ENCODE measurements at places on chromosomes 3 and 15.

DNA sequence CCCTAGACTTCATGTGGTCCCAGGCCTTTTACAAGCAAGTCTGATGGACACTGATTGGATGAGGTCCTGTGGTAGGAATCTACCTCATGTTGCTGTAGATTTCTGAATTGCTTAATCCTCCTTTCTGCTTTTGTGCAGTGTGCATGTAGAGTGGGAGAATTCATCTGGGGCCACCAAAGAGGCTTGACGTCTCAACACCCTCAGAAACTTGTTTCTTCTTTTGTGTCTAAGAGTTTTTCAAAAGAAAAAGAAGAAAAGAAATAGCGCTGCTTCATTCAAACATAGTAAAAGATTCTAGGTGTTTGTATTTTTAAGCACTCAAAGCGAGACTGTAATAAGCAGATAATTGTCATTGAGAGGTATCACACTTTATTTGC lies 46.2 kb downstream of the NR1D2 start:
- no peak for DNase-seq

- DNase-seq, result no peak
These were observed 264.4 kb upstream of the PROK2 start for GRCh38 chr3:72049300-72049699.

GRCh38 chr3:74027121-74027520 lies 402.4 kb upstream of the PDZRN3 start:
- no peak for DNase-seq

GRCh38 chr3:39141171-39141995 lies 12.0 kb downstream of the CSRNP1 start:
- DNase-seq, result no peak

- no peak for DNase-seq
These were observed 11.7 kb downstream of the MRPS22 start for GRCh38 chr3:139355476-139355875.

- no peak for DNase-seq
These were observed 15.2 kb downstream of the ITPR1 start for GRCh38 chr3:4508048-4508981.

GRCh38 chr3:146247911-146248310 lies 3.0 kb downstream of the PLSCR4 start:
- DNase-seq, result no peak

DNA sequence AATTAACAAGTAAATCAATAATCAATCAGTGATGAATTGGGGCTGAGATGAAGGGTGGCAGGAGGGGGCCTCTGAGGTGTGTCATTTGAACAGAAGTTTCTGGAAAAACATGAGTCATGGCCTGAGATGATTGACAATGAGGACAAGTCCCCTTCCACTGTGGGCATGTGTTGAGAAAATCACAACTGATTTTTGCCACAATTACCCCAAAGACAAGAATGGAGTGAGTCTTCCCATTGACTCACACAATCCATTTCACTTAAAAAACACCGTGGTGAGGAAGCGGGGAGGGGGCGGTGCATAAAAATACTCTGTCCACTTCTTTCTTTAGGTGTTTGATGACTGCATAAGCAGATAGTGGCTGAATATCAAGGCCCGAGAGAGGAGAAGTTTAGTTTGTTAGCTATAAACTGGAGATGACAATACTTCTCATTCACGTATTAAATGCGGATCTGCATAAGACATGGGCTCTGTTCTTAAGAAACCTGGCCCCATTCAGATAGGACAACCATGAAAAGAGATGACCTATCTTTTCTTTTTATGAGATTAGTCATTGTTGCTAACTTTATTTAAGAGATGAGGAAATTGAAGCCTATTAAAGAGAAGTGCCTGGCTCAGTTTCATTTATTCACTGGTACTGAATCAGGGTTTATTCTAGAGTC lies 34.7 kb downstream of the SHC4 start:
- no peak for DNase-seq

DNA sequence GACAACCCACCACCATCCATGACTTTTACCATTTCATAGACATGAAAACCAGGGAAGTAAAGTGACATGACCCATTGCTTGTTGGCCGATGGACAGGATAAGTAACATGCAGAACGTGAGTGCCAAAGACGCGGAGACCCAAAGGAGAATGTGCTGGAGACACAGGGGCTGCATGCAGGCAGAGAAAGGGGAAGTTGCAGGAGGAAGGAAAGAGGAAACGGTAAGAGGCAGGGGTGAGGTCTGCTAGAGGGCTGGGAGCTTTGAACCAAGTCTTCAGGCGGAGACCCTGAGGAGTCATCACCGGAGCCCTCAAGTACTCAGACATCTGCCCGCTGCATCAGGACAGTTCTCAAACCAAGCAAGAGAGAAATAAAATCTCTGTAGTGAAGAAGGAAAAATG lies 34.9 kb downstream of the MAGEF1 start:
- DNase-seq, result no peak

GRCh38 chr3:133124511-133124910 lies 86.3 kb downstream of the TMEM108 start:
- no peak for DNase-seq

DNA sequence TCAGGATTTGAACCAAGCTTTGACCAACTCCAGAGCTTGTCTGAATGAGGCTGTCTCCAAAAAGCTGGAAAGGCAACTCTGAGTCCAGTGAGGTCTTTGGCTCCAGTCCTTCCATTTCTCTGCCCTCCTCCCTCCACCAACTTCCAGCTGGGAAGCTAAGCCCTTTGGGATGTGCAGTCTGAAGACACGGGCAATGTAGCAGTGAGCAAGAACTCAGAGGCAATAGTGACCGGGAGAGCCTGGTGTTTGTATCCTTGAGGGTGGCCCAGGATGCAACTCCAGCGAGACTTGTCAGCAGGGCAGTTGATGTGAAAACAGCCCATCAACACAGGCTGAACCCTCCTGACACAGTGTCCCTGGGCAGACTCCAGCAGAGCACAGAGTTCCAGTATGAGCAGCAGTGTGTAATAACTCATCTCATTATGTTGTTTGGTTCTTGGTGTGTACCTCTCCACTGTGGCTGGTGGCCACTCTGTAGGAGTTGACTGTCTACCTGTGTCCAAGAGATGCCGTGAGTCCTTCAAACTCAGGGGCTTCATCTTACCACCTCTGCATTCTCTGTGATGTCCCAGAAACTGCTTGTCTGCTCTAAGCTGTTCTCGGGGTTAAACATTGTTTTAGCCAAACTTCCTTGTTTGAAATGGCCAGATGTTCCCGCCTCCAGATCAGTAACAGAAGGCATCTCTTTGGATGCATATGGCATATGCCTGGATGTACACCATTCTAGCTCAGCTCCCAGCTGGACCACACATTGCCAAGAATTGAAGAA lies 6.6 kb downstream of the CDCP1 start:
- no peak for DNase-seq

- no peak for DNase-seq
These were observed 27.6 kb downstream of the ZFAND6 start for GRCh38 chr15:80087104-80087503.

DNA sequence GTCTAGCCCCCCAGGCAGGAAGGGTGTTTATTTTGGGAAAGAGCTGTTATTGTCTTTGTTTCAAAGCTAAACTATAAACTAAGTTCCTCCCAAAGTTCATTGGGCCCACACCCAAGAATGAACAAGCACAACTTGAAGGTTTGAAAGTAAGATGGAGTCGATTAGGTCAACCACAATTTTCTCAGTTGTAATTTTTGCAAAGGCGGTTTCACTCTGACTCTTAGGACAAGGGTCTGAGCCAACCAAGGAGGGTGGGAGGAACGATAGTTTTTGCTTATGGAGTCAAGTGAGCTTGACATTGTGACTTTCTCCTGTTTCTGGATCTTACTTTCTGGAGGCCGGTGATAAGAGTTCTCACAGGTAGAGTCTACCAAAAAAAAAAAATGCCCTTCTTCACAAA lies 5.8 kb upstream of the ZNF770 start:
- DNase-seq, result no peak

- DNase-seq, result no peak
These were observed 37.9 kb downstream of the PSTPIP1 start for GRCh38 chr15:77032647-77033416.

DNA sequence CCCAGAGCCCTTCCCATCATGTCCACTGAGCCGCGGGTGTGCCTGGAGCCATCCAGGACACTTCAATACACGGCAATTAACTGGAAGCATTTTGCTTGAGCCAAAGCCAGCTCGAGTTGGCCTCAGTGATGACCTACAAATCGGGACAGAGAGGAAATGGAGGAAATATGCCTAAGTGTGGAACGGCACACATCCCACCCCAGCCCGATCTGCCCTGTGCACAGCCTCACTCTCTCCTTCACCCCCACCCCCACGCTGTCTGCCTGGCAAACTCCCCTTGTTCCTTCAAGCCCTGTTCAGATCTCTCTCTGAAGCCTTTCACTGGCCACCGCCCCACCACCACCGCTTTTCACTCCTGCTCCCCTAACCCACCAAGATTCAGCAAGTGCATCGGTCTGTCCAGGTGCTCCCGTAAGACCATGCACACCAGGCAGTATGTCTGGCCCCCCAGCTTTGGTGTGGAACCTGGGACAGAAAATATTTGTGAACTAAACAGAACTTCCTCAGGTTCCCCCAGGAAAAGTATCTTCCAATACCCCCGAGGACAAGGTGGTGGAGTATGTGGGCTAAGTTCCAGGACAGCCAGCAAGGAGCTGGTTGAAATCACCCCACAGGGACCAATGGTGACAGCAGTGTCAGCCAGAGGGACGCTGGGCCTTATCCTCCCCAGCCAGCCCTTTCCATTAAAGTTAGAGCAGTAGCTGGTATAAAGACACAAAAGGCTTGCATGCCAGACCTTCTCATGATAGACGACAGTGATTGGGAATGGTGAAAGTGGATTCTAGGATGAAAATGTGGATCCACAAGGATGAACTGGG lies 83.7 kb downstream of the VGLL4 start:
- no peak for DNase-seq

DNA sequence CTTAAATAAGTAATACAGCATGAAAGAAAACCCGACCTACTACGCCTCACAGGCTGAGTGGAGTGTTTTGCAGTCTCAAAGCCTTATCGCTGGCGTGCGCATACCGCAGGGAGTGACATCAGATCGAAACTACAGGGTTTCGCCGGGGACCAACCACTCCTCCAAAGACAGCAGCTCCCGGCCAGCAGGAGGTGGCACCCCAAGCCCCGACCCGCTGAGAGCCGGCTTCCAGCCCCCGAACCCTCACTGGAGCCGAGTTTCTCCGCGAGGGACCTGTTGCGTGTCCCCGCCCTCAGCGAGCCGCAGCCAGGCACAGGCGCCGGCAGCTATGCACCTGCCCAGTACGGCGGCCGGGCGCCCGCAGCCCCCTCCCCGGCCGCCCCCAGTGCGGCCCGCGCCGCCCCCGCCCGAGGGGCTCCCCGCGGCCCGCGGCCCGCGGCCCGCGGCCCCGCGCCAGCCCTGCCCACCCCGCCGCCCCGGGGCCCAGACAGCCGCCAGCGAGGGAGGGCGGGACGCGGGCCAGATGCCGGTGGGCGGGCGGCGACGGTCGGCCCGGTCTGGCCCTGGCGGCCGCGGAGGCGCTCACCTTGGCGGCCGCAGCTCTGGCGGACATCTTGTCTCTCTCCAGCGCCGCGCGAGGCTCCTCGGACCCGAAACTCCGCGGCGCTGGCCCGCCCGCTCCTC lies 710 bp downstream of the TJP1 start:
- DNase-seq, result no peak

DNA sequence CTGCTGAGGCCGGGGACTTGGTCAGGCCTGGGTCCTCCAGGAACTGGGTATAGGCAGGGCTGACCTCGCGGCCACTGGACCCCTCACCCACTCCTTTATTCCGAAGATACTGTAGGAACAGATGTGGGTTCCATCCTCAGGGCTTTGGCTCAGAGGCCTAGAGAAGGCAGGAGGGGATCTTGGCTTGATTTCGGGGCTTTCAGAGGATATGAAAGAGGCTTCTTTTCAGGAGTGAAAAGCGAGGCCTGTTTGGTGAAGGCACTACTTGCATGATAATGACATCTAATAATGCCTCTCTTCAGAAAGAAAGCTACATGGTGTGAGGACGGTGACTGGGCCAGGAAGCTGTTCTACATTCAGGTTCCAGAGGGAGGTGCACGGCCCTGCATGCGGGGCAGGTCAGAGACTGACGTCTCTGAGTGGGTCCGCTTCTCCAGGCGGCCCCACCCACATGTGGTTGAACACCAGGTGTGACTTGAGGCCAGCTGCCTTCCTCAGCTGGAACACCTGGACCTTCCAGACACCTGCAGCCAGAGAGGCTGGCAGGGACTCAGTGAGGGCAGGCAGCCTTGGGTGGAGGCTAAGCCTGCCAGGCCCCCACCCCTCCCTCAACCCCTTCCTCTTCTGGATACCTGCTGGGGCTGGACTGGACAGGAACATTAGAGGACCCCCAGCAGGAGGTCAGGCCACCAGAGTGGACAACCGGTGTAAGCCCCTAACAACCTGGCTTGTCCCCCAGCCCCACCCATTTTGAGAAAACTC lies 31.1 kb upstream of the HHATL start:
- no peak for DNase-seq

DNA sequence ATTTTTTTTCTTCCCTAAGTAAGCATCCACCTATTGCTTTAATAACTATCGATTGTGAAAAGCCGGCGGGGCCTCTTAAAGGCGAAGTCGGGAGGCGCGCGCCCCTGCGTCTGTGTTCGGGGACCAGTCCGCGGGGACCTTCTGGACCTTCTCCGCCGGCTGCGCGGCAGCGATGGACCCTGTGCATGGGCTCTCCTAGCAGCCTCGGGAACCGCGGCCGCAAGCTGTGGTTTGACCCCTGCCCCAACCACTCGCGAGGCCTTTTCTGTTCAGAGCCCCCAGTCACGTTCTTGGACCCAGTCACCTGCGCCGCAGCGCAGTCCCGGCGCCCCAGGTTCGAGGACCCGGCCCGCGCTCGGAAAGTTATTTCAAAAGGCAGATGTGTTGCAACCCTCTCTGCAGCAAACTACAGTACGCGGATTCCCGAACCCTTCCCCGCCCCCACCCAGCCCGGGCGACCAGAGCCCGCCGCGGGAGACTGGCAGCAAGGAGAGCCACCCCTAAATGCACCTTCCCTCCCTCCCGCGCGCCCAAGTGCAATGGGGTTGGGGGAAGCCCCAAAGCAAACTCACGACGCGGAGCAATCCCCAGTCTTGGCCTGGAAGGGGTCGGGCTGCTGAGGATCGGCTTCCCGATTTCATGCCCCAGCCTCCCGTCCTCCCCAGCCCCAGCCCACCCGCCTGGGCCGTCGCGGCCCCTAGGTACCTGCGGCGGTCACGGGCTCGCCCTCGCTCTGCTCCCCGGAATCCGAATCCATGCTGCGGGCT lies 684 bp downstream of the TNFAIP8L3 start:
- no peak for DNase-seq
